ENCODE measurements at places on chromosomes 2 and 18.
A peak's percentile ranks its signal among the peaks of the same experiment; 100 is the strongest.

DNA sequence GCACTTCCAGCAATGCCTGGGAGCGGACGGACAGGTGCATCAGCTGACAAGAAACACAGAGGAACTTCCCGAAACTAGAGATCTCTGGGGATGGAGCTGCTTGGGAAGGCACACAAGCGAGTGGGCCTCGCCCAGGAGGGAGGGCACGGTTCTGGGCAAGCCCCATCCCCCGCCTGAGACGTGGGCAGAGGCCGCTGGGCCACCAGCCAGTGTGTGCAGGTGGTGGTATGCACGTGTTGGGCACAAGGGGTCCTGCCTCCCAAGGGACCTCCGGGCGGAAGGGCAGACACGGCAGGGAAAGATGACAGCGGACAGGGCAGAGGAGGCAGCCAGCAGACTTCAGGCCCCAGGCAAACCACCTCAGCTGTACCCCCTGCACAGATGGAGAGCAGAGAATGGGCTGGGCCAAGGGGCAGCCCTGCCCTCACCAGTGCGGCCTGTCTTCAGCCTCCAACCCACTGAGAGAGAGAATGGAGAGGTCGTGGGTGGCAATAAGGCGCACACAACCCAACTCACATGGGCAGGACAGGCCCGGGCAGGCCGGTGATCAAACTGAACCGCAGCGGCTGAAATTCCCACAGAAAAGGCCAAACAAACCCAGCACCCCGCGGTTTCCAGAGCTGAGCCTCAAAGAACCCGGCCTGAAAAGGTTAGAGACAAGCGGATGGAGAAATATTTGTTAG is 51.2 kb downstream of the HDAC4 start:
- no peak for DNase-seq

GRCh38 chr18:42746794-42747193 is 368.7 kb downstream of the RIT2 start:
- DNase-seq: no peak

- DNase-seq: peak; percentile 53
Observed at GRCh38 chr2:232444409-232445148, 11.4 kb upstream of the ALPI start.

DNA sequence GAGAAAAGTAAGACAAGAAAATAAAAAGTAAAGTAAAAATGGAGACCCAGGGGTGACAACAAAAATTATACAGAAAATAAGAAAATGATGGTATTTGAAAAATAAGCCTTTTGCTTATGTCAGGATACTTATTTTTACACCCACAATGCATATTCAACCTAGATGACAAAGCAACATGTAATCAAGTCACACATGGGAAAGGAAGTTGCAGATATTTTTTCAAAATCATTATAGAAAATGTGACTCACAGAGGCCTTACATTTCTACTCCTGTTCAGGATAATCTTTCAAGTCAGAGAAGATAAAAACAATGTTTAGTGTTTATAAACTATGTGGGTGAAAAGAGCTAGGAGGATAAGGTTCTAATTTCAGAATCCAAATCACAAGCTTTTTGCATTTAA is 275.3 kb upstream of the UBE2E3 start:
- DNase-seq: no peak

DNA sequence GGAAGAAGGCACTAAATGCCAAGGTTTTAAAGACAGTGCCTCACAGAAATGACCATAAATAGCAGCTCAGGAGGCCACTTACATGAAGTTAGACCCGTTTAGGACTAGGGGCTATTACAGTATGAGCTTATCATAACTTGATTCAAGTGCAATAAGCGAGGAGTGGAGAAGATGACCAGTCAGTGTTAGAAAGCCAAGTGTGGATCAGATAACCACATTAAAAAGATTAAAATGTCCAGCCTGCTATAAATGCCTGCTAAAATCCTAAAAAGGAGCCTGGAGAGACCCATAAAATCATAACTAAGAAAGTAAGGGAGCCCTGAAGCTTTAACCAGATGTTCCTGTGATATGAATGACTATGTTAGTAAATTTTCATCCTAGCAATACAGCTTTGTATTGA is 117.5 kb upstream of the ZNF521 start:
- DNase-seq: no peak

- DNase-seq: no peak
Observed at GRCh38 chr18:47944972-47945852, 14.8 kb upstream of the SMAD2 start.

DNA sequence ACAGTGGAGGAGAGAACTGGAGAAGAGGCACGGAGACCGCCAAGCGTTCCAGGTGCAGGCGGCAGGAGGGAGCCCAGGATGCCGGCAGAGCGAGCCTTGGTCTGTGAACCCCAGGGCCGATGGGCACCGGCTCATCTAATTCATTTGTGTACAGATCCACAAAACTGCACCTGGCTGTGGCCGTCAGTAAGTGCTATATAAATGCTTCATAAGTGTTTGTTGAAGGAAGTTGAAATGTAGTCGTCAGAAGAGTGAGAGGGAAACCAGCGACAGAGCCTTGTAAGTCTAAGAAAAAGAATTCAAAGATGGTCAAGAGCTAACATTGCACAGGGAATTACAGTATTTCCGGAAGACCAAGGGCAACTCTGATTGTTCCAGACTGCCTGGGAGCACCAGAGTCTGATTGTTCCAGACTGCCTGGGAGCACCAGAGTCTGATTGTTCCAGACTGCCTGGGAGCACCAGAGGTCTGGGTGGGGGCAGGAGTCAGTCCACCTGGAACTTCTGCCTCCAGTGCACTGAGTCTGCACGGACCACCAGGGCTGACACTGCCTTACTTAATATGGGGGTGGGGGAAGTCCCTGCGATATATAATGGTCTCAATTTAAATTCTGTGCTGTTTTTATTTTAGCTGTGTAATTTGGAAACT is 112.3 kb downstream of the BCL2 start:
- no peak for DNase-seq

DNA sequence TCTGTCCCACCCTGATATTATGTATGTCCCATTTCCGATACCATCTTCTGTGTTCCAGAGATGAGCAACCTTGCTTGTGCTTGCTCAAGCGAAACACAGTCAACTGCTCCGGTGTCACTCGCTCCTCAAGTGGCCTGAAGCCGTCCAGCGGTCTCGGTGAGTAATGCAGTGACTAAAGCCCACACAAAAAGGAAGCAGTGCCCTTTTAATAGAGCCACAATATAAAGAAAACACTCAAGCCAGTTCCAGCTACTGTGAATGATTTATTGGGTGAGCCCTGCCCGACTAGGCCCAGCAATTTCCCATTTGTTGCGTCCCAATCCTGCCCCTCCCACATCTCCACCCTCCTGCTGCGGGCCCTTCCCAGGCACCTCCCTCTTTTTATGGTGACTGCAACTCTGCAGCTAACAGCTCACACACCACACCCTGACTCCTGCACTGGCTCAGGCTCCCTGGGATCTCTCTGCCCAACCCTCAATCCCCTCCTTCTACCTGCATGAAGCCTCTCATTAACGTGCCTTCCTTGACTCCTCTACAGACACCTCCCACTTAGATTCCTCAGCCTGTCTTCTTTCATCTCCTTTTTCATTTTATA is 44.2 kb upstream of the DSC1 start:
- peak; percentile 45 for DNase-seq

GRCh38 chr2:141728886-141729285 is 401.9 kb downstream of the LRP1B start:
- DNase-seq: no peak
